ENCODE measurements at places on chromosomes 5 and 9. TPM values are rescaled to one million over a fixed set of nuclear protein-coding genes. Genes with fewer than 3 reads are reported as not detected.

GRCh38 chr5:150190503-150190979 is 679 bp downstream of the SLC6A7 start:
- no peak for ATAC-seq

DNA sequence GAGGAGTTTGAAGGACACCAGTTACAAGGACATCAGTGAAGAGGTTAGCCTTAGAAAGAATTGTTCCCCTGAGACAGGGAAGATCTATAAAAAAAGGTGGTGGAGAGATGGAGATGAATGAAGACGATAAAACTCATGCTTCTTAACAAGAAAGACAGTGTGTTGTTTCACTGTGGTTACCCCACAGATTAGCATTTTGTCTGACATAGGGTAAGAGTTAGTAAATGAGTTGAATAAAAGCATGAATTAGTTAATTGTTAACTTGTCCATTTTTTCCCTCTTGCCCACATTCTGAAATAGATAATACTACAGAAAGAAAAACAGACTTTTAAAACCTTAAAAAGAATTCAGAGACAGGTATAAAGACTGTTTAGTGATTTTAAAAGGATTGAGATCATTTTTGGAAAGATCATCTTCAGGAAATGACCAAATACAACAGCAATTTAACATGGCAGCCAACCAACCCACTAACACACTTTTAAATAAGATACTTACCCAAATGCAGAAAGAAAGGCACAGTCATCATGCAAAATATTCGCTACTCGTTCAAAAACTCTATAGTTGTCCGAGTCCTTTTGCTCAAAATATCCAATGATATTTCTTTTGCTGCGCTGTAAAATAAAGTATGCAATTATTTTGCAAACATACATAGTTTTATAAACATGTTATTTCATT is 78.5 kb downstream of the ERP44 start:
- no peak for ATAC-seq

DNA sequence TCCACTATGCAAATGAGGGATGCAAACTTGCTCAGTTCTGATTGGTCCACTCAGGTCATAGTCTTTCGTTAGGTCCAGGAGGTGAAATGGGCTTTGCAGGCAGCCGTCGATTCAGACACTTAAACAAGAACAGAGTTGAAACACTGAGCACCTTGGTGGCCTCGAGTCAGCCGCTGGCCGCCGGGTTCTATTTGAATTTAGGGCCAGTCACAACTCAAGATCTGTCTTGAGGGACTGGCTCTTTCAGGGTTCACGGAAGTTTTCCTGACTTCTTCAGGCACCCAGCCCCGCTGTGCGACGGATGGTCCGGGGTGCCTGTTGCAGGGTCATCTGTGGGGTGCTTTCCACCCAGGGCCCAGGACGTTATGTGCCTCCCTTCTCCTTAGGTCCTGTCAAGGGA is 412.8 kb upstream of the IRX4 start:
- ATAC-seq: no peak

GRCh38 chr5:73446631-73447529 is 1.7 kb downstream of the FOXD1 start:
- ATAC-seq: no peak

GRCh38 chr9:21491756-21492155 is 9.6 kb upstream of the IFNE start:
- ATAC-seq: no peak

- no peak for ATAC-seq
Observed at GRCh38 chr5:166068547-166069335, 2222.7 kb upstream of the WWC1 start.

DNA sequence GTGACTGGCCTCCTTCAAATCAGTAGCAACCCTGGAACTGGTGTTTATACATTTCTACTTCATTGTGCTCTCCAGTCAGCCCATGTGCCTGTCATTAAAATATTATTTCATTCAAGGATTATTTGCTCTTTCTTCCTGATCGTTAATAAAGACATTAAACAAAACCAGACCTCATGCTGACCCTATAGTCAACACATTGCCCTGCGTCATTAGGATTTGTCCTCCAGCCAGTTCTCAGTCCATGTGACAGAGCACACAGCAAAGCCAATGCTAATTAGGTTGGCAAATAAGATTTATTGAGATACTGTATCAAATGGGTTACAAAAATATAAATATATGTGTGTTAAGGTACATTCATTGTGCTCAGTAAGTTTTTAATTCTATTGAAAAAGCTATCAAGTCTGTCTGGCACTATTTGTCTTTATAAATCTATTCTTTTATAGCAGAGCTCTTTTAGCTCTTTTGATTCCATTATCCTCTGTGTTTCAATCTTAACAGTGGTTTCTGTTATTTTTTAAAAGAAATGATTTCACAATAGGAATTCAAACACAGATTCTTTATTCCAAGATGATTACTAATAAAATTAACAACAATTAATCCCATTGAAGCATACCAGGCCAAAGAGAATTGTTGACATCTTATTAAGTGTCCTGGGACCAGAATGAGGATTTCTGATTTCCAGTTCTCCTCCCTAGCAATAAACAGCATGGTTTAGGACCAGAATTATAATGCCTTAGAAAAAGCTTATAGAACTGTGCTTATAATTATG is 209.4 kb upstream of the RGMB start:
- no peak for ATAC-seq

DNA sequence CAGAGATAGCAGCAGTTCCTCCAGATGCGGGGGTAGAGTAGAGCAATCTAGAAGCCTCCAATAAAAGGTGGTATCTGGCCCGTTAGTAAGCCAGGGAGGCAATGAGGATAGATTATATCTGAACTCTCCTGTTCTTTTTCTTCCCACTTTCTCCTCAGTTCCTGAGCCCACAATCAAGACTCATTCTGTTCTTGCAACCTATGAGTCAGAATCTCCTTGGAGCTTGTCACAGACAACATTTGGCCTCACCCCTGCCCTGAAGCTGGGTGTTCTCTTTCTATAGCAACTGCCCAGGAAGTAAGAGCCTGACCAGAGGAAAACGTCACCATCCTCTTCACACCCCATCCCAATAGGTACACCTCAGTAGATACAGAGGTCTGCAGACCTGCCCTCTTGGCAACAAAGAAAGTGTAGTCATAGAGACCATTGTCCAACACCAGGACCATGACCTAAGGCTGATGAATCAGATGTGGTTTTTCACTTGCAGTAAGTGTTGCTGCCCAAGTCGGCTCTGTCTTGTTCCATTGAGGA is 76.3 kb upstream of the PCA3 start:
- ATAC-seq: peak; percentile 96

- no peak for ATAC-seq
Observed at GRCh38 chr5:156589946-156590216, 260.2 kb upstream of the PPP1R2B start.

DNA sequence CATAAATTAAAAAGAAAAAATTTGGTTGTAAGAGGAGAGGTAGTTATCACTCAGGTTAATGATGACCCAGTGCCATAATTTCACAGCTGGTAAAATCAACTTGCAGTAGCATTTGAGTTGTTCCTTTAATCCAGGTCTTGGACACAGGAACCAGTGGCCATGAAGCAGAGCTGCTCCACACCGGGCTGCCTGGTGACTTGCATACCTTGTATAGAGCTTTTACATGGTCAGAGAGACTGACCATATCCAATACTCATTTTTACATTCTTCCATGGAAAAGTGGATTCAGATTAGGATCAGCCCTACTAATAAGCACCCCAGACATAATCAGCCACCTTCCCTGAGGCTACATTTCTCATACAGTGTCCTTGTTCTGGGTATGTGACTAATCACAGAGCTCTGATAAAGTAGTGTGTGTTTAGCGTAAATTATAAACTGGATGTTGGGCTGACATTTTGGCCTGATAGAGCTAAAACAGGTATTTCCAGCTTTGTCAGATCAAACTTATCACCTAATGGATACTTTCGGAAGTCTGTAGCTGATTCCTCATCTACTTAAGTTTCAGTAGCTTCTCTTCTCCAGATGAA is 77.0 kb upstream of the ZSWIM6 start:
- ATAC-seq: no peak

- no peak for ATAC-seq
Observed at GRCh38 chr9:112530751-112531205, 44.2 kb downstream of the KIAA1958 start.

DNA sequence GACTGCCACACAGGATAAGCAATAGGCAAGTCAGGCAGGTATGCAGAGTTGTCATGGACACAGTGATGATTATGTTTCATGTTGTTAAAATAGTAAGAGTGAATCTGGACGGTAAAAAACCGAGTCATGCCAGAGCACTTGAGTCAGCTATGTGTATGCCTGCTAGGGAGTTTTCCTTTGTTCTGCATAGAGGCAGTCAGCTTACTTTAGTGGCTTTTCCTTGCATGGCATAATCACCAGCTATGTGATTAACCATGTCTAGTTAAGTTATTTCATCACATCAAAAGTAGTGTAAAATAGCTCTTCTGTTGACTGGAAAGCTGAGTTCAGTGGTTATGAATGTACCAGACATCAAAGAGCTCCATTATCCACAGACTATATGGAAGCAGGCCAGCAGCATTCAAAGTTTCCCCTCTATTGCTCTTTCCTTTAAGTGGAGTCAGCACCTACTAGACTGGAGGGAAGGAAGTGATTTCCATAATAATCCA is 989.8 kb downstream of the TLE1 start:
- peak; percentile 89 for ATAC-seq

- ATAC-seq: no peak
Observed at GRCh38 chr5:127988146-127988760, 95.3 kb upstream of the SLC12A2 start.

DNA sequence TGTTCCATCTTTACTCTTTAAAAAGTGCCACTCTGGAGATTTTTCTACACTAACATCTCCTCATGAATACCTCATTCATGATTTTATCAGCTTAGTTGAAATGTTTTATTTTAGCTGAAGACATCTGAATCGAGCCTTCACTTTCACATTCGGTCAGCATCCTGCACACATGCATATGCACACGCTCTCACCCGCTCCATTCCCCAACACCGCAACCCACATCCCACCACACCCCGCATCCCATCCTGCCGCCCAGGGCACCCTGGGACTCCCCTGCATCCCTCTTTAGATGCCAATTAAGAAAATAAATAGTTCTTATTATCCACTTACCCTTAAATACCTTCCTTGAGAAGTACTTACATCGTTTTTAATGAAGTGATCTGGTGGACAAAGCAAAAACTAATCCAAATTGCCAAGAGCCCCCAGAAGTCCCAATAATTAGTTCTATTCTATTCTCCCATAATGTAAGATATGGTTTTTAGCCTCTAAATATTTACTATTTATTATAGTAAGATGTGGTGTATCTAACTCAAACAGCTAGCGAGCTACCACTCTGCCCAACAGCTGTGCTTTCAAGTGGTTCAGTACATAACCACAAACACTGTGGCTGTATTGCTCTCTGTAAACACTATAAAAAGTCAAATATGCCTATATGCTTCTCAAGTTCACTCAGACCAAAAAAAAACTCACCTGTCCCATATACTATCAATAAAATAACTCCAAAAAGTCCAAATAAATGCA is 38.2 kb downstream of the GZMK start:
- no peak for ATAC-seq

GRCh38 chr9:33124751-33125381 is 42.3 kb downstream of the B4GALT1 start:
- ATAC-seq: no peak

ABO gene
- total RNA-seq: 7.3 TPM

CD14 gene
- total RNA-seq: 6.7 TPM

DMRT3 gene
- not detected for total RNA-seq

SMIM32 gene
- total RNA-seq: not detected
